A549 (cell line): ENCODE measurements at places on chromosomes 2 and 18. TPM values are rescaled to one million over a fixed set of nuclear protein-coding genes. Genes with fewer than 3 reads are reported as not detected.

ALKAL2 gene
- polyA plus RNA-seq: not detected in 3 replicates

DNA sequence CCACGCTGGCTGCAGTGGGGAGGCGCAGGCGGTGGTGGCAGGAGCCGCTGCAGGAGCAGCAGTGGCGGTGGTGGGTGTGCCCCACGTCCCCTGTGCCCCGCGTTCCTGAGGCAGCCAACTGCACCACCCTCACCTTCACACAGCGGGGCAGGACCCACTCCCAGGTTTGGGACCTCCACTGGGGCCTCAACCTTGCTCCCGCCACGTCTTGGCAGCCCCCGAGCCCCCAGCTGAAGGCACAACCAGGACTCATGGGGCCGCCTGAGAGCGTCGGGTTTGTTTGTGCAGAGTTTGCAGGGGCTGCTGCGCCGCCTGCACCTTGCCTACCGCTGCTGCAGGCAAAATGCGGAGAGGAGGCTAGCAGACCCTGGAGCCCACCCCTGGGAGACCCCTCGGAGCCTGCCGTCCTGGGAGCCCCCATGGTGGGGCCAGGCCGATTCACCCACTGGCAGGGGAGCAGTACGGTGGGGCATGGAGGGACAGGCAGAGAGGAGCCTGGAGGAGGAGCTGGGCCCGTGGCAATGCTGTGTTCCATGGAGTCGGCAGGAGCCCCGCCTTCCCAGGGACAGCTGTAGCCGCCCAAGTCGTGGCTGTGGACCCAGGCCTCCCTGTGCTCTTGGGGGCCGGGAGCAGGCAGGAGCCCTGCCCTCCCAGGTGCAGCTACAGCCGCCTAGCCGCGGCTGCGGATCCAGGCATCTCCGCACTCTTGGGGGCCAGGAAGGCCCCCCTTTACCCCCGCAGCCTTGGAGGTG, 14.7 kb upstream of the EML6 start:
- DNase-seq: no peak

DNA sequence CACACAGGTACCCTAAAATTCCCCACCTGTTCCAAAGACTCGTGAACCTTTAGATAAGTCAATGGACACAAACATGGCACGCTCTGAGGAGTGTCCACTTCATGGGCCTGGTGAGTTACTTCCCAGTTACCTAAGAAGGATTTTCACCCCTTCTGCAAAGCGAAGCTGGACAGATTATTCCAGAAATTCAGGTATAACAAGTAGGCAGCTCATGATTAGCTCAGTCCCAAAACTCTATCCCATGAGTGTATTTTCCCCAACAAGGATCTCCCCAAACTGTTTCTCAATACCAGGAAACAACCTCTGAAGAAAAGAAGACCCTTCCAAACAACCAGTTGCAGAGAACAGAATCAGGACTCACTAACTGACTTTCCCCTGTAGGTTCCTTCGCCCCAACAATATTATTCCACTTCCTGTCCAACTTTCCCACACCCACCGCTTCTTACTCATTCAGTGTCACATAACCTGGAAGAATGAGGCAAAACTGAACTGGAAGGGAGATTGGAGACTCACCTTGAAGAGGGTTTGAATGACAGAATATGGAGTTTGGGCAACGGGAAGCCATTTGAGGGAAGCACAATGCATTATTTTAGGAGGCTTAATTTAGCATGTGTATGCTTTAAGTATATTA, 120.1 kb downstream of the ANTXR1 start:
- no peak for DNase-seq

DNA sequence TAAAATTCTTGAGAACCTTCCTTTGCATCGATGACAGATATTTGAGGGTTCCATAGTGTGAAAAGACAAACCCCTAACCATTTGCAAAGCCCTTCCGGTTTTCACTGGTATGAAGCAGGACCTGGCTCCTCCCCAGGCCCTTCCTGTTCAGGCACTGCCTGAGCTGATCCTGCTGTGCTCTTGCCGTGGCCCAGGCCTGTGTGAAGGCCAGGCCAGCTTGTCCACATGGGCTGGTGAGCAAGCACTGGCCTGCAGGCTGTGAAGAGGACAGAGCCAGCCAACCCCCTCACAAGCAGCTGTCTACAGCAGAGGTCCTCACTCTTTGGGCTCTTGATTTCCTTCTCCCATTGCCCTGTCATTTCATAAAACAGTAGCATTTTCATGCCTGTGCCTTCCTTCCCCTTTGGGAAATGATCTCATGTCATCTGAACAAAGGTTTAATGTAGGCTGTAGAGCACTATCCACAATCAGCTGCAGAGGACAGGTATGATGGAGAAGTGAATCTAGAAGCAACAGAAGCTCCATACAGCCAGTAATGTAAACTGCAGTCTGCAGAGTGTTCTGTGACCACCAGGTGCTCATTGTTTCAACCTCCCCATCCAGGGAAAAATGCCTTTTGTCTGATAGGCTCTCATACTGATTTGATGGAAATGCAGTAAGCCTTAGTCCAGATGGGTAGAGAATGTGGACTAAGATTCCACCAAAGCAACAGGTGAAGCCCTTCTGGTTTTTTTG, 19.8 kb downstream of the MPHOSPH10 start:
- no peak for DNase-seq

GRCh38 chr2:208192611-208193236, 2.9 kb upstream of the C2orf80 start:
- no peak for DNase-seq
